ENCODE measurements at places on chromosomes 2 and 18.

DNA sequence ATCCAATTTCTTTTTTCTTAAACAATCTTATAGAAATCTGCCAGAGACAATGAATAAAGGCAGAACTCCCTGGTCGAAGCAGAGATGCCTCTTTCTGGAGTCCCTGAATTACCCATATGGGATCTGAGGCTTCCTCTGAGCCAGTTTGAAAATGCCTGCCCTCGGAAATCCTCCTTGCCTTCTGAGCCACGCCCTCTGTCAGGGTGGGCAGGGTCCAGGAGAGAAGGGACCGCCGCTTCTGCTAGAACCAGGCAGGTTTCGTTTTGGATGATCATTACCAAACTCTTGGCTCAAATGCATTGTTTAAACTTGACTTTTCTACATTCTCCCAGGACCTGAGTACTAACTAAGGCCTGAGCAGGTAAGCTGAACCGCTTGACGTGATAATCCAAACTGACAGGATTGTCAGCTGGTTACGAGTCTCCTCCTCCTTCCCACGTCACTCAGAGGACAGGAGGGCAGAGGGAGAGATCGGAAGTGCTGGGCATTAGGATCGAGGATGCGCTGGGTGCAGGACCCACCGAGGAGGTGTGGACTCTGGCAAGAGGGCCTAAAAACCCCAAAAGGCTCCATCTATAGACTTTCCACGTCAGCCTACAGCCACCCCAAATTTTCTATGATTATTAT is 128.4 kb downstream of the KLHL29 start:
- DNase-seq = no peak

DNA sequence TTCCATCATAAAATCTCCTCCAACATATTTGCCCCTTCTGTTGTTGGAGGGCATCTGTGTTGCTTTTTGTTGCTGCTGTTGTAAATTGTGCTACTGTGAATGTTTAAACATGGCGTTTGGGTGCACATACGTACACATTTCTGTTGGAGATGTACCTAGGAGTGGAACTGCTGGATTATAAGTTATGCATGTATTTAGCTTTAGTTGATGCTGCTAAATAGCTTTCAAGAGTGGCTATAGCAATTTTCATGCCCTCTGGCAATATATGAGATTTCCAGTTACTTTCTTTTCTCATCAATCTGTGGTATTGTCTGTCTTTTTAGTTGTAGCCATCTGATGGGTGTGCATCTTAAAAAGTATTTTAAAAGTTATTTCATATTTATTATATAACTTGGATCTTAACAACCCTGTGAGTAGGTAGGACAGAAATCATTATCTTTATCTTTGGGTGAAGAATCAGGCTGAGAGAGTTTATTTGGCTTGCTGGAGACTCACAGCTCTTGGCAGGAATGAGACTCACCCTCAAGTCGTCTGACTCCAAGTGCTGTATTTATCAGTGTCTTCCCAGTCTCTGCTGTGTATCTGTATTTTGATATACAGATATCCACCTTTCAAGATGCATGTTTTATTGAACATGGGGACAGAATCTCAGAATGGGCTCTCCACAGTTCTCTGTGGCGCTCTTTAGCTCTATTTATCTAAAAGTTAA is 16.9 kb downstream of the ZNF236 start:
- DNase-seq = no peak

DNA sequence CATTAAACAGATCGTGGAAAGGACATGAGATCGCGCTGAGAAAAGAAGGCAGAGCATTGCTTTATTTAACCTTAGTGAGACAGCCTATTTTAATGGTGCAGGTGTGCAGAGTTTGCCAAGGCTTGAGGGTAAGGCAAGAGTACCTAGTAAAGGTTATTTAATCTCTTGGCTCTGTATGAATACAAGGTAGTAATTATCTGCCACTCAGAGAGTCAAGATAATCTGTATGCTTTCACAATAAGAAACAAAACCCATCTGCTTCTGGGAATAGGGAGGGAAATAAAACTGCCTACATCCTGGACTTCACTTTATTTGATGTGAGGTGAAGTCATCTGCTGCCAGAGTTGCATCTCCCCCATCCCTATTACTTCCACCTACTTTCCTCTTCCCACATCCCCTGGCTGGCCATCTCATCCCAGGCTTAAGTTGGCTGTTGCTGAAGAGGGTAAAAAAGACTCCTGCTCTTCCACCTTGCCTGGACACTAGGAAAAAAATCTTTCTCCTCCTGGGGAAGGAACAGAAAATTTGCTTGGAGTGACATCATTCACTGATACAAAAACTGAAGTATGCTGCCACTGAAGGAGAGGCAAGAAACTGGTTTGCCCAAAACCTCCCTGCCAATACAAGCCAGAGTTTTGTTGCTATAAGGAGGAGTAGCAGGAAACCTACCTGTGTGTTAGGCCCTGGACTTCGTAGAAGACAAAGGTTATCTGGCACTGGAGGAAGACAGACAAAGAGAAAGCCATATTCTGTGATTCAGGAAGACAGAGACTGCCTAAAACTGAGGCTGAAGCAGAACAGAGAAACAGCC is 35.8 kb upstream of the ARHGAP25 start:
- no peak for DNase-seq

- DNase-seq = no peak
These were observed 49.4 kb downstream of the TSPYL6 start for GRCh38 chr2:54206596-54206995.

DNA sequence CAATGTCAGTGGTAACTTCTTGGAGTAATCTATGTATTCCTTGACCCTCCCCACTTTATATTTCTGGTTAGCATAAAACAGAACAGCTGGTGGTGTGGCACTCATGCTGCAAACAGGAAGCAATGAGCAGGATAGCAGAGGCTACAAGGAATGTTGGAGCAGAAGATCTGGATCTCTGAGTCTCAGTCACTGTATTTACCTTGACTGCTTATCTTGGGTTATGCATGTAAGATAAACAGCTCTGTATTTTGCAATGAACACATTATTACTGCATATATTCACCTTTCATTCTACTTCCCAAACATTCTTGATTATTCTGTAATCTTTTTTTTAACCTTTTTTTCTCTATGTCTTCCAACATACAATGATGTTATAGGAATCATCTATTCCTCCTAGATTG is 977.9 kb upstream of the CNTNAP5 start:
- no peak for DNase-seq

DNA sequence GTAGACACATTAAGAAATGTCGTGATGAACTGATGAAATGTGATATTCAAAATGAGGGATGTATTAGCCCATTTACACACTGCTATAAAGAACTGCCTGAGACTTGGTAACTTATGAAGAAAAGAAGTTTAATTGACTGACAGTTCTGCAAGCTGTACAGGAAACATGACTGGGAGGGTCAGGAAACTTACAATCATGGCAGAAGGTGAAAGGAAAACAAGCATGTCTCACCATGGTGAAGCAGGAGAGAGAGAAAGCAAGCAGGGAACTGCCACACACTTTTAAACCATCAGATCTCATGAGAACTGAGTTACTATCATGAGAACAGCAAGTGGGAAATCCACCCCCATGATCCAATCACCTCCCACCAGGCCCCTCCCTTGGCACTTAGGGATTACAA is 1010.8 kb upstream of the CELF4 start:
- DNase-seq = no peak

GRCh38 chr2:211181626-211182025 is 625.2 kb downstream of the CPS1 start:
- DNase-seq = no peak

GRCh38 chr2:202405798-202406197 is 29.7 kb downstream of the BMPR2 start:
- DNase-seq = no peak
